ENCODE measurements at places on chromosomes 3 and 15.

GRCh38 chr3:141292356-141293058 lies 60.9 kb downstream of the PXYLP1 start:
- DNase-seq: no peak

GRCh38 chr3:56989169-56989976 lies 71.1 kb upstream of the SPATA12 start:
- no peak for DNase-seq

DNA sequence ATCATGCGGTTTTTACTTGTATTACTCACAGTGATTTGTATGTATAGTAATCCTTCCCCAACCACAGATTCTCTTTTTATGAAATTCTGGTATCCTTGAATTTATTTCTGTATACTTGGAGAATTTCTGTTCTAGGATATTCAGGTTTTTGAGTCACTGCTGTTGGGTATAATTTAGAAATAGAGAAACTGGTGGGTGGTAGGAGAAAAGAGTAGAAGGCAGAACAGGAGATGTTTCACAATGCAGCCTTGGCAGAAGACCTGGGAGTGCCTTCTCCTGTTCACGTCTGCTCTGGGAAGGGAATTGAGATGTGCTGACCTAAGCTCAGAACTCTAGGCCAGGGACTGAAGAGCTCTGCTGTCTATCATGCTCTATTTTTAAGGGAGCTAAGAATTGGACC lies 193.6 kb downstream of the EPHB1 start:
- DNase-seq: no peak

GRCh38 chr15:93173369-93173768 lies 84.4 kb upstream of the RGMA start:
- DNase-seq: peak; percentile 93

GRCh38 chr3:191094057-191094845 lies 104.8 kb upstream of the OSTN start:
- DNase-seq: peak; percentile 73

- no peak for DNase-seq
Observed at GRCh38 chr15:33592864-33593263, 282.1 kb downstream of the RYR3 start.

DNA sequence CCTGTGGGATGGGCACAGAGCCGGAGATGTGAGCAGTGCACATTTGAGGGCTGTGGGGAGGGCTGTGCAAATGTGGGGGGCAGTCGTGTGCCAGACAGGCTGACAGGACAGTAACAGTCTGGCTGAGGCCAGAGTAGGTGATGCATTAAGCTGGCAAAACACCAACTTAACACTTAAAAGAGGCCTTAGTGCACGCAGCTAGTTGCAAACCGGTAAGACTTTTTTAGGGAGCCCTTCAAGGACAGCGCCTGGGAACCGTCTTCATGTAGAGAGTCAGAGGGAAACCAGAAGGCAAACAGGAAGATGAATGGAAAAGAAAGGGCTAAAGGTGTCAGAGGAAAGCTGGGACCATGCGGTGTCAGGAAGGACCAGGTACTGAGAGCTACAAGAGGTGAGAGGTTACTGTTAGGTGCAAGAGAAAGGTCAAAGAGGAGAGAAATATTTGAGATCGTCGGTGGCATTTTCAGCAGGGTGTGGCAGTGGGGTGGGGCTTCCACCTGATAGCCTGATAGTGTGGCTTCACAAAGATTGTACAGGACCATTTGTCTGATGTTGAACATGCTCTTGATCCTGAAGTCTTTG lies 30.0 kb upstream of the CHD2 start:
- no peak for DNase-seq

- no peak for DNase-seq
Observed at GRCh38 chr3:72458375-72458774, 389.9 kb downstream of the SHQ1 start.

- DNase-seq: peak; percentile 85
Observed at GRCh38 chr3:13019243-13020095, 53.8 kb downstream of the IQSEC1 start.

GRCh38 chr15:78212546-78213424 lies 21.6 kb downstream of the ACSBG1 start:
- DNase-seq: peak; percentile 65

- DNase-seq: no peak
Observed at GRCh38 chr3:11907667-11908660, 61.3 kb upstream of the TAMM41 start.

DNA sequence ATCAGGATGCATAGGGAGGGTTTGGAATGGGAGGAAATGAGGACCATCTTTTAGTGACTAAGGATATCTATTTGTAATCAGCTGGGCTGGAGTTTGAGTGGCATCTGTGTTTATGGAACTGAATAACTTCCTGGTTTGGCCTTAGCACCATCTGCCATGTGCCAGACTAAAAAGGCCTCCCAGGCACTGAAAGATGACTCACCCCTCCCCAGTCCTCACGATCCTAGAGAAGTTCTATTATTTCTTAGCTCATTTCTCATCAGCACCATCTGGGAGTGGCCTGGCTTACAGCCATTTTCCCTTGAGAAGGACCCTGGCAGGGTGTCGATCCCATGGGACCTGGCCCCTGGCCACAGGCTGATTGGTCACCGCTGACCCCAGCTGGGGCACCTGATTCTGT lies 23.9 kb upstream of the CTXND1 start:
- DNase-seq: peak; percentile 27

GRCh38 chr3:155228676-155229075 lies 64.8 kb downstream of the STRIT1 start:
- no peak for DNase-seq

GRCh38 chr3:189714991-189715961 lies 84.1 kb downstream of the TP63 start:
- peak; percentile 96 for DNase-seq

DNA sequence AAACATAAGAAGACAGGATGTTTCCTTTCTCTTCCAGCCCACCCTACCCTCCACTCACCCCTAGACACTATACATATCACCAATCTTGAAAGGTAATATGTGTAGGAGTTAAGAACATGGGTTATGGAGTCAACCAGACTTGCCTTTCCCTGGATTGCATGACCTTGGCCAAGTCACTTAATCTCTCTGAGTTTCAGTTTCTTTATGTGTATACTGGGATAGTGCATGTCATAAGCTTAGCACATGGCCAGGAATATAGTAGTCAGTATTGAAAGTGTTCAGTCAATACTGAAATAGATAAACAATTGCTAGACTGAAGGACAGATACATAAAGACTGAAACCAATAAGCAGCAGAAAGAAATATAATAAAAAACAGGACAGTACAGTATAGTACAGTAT lies 283.2 kb upstream of the STT3B start:
- no peak for DNase-seq

DNA sequence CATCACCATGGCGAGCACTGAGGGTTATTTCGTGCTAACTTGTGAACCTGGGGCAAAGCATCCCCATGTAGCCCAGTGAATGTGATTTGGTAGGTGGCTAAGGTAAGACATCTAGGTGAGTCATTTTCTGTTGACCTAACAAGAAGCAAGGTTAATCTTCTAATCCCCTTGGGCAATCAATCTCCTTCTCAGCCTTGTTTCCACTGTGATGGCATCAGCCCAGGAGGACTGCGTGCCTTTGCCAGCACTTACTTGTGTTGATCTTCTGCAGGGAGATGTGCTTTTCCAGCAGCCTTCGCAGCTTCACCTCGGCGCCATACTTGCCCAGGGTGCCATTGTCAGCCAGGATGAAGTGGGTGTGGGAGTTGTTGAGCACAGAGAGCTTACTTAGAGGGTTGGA lies 35.7 kb downstream of the TRPM1 start:
- no peak for DNase-seq

GRCh38 chr3:9008550-9009255 lies 45.4 kb upstream of the RAD18 start:
- DNase-seq: peak; percentile 33

DNA sequence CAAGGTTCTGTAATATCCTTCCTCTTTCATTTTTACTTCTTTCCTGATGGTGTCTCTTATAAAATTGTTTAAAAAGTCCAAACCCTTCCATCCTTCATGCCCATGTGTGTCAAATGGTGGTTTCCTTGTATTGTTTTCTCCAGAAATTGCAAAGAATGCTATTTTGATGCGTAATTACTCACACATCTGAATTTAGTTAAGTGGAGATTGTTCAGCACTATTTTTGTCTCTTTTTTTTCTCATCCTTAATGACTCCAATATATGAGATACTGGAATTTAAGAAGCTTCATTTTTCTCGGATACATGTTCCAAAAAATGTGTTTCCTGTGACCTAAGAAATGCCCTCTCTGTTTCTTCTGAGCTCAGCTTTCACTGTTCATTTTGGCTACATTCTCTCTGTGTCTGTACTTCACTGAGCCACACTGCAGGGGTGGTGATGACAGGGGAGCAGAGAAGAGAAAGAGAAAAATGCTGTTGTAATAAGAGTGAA lies 799.8 kb downstream of the DIPK2A start:
- peak; percentile 85 for DNase-seq

DNA sequence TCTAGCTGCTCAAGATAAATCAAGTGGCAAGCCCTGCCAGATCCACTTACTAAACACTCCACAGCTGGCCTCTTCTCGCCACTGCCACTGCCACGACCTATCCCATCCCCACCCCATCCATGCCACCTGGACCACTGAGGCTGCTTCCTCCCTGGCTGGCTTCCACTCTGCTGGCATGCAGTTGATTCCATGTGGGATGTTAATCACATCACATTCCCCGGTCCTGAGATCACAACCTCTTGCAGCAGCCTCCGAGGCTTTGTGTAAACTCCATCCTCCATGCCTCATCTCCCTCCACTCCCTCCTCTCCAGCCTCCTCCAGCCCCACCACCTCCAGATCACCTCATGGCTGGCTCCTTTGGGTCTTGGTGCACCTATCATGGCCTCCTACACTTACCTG lies 7.7 kb downstream of the NCKIPSD start:
- peak; percentile 36 for DNase-seq

DNA sequence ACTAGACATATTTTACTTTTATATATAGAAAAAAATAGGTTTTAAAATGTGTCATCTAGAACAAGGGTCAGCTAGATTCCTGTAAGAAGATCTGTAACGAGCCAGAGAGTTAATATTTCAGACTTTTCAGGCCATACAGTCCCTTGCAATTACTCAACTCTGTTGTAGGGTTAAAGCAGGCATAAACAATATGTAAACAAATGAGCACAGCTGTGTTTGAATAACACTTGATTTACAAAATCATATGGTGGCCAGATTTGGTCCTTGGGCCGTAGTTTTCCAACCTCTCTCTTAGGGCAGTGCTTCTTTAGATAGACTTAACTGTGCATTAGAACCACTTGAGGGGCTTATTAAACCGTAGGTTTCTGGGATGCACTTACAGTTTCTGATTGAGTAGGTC lies 19.6 kb downstream of the LRRC57 start:
- no peak for DNase-seq

- peak; percentile 39 for DNase-seq
Observed at GRCh38 chr3:148528024-148528423, 169.7 kb upstream of the AGTR1 start.

GRCh38 chr3:132352556-132353143 lies 35.4 kb downstream of the ACP3 start:
- DNase-seq: peak; percentile 61

DNA sequence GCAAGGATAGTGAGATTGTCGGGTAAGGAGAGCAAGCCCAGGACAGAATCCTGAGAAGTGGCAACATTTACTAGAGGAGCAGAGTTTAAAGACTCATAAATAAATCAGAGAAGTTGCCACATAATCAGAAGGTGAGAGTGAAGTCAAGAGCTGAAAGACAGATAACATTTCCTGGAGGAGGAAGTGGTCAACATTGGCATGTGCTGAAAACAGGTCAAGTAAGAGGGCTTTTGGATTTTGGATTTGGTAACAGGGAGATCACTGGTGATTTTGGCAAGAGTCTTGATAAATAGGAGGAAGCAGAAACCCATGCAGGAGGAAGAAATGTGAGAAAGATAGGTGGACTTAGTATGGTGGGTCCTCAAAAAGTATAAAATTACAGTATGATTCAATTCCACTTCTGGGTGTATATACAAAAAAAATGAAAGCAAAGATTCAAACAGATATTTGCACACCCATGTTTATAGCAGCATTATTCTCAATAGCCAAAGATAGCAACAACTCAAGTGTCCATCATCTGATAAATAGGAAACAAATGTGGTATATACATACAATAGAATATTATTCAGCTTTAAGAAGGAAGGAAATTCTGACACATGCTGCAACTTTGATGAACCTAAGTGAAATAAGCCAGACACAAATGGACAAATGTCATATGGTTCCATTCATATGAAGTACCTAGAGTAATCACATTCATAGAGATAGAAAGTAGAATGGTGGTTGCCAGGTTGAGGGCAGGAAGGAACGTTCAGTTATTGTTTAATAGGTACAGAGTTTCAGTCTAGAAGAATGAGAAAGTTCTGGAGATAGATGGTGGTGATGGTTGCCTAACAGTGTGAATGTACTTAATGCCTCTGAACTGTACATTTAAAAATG lies 27.3 kb upstream of the MBNL1 start:
- no peak for DNase-seq

DNA sequence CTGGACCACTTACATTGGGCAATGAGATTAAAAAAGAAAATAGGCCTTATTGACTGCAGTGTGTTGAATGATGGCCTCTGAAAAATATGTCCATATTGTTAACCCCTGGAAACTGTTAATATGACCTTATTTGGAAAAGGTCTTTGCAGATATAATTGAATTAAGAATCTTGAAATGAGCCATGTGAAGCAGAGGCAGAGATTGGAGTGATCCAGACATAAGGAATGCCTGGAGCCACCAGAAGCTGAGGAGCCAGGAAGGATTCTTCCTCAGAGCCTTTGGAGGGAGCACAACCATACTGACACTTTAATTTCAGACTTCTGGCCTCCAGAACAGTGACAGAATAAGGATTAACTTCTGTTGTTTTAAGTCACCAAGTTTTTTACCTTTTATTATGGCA lies 510.4 kb upstream of the AGTR1 start:
- DNase-seq: peak; percentile 29

GRCh38 chr15:61598655-61599054 lies 369.6 kb upstream of the RORA start:
- no peak for DNase-seq

GRCh38 chr3:46825450-46825849 lies 37.8 kb downstream of the MYL3 start:
- DNase-seq: no peak

GRCh38 chr3:78707609-78708008 lies 1060.2 kb downstream of the ROBO1 start:
- no peak for DNase-seq

GRCh38 chr3:25454005-25454927 lies 26.2 kb downstream of the RARB start:
- DNase-seq: peak; percentile 93

- no peak for DNase-seq
Observed at GRCh38 chr3:56484525-56485032, 16.3 kb upstream of the ERC2 start.

DNA sequence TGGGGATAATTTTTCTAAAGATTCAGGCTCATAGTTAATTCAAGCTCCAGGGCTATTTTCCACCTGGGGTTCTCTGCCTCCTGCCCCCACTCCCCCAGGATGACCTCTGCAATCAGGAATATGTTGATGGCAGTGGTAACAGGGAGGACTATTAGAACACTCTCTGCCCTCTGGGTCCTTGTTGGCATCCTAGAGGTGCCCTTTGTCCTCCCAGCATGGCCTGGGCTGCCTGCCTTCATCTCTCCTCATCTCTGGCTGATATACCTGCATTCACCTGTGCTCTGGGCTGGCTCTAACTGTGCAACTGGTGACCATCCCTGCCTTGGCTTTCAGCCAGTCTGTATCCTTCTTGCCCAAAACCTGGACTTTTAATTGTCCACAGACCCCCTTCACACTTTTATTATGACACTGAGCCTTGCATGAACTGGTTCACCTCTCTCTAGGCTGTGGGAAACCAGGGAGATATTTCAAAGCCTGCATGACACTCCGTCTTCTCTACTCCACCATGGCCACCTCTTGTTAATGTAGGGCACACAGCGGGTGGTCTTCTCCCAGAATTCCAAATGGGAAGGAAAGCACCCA lies 199.8 kb downstream of the THSD4 start:
- no peak for DNase-seq

GRCh38 chr15:62495670-62496614 lies 330.9 kb upstream of the C2CD4B start:
- DNase-seq: peak; percentile 68

Data from fibroblast of skin of abdomen (primary cell).